NCI-H748 treated with DMSO at 0.1 percent for 48 hours (cell line): ENCODE measurements at places on chromosomes 3 and 15.

GRCh38 chr3:27043328-27043955, 325.7 kb downstream of the NEK10 start:
- no peak for DNase-seq

DNA sequence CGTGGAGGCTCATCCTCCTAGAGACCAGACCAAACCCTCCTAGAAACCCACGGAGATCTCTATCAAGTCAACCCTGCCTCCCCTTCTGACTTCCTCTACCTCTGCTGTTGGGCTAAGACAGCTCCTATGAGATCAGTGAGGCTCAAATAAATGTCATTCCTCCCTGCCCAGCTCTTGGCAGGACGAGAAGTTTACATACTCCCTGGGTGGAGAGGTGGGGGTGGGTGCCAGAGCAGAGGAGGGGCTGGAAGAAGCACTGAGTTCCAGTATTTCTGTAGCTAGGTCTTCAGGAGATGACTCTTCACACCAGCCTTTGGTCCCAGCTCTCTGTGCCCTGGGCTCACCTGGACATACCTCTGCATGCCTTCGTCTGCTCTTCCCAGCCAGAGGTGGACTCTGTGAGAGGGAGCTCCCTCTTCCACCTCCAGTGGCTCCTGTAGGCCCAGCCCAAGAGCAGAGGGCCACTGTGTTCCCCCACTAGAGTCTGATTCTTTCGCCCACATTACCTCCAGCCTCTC, 42.4 kb upstream of the TLE3 start:
- DNase-seq = no peak

DNA sequence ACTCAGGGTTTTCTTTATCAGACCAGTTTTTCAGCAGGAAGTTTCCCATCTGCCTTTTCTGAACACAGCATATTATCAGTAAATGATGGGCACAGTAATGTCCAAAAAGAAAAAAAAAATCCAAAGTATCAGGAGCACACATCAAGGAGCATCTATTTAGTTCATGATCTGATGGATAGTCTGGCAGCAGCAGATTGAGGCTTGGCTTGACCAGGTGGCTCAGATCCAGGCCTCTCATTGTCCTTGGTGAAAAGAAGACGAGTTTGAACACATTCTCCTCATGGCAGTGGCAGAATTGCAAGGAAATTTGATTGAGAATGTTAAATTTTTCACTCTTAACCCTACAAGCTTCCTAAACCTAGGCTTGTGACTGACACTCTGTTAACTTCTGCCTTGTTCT, 192.9 kb downstream of the OXSM start:
- no peak for DNase-seq

- no peak for DNase-seq
Observed at GRCh38 chr15:92362001-92362350, 31.7 kb upstream of the ST8SIA2 start.

GRCh38 chr3:18580268-18580667, 155.1 kb upstream of the SATB1 start:
- DNase-seq = peak; percentile 84

DNA sequence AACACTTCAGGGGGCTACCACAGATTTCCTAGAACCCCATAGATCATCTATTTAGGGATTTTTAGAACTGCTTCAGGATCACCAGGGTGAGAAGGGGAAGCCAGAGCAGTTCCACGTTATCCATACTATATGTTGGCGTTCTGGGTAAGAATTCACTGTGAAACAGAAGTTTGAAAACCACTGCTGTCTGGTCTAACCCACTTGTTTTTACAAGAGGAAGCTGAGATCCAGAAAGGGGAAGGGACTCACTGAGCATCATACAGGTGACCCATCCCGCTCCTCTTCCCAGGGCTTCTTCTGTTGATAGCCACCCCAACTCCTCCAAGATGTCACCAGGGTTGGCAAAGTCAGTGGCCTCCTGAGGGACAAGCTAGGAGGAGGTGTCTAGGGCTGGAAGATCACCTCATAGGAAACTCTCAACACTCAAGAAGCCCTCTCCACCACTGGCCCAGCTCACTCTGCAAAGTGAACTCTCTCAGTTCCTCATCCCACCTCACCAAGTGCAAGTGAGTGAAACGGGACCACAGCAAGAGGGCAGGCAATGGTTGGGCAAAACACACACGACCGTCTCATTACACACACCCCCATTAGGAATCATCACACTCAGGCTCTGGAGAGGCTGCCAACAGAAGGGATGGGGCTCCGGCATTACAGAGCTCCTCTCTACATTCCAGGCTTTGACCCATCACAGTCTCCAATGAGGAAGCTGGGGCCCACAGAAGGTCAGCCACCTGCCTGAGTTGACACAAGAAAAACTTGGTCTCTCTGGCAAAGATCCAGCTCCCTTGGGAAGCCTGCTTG, 1.8 kb downstream of the DAPK2 start:
- no peak for DNase-seq
